ENCODE measurements at places on chromosomes 11 and 22.
A peak's percentile ranks its signal among the peaks of the same experiment; 100 is the strongest.

DNA sequence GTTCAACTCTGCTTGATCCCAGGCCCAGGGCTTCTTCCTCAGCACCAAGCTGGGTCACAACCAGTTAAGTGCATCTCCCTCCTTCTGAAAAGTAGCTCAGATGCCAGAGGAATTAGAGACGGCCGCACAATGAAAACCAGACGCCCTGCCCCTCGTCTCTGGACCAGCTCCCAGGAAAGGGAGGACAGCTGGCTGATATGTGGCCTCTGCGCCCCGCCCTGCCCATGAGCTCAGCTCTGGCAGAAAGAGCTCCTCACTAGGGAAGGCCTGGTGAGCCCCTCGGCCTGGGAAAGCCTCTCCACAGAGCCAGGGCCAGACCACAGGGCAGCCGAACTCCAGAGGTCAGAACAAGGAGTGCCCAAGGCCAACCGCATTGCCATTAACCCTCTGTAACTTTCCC, 18.1 kb upstream of the SCGB1A1 start:
- DNase-seq = no peak

DNA sequence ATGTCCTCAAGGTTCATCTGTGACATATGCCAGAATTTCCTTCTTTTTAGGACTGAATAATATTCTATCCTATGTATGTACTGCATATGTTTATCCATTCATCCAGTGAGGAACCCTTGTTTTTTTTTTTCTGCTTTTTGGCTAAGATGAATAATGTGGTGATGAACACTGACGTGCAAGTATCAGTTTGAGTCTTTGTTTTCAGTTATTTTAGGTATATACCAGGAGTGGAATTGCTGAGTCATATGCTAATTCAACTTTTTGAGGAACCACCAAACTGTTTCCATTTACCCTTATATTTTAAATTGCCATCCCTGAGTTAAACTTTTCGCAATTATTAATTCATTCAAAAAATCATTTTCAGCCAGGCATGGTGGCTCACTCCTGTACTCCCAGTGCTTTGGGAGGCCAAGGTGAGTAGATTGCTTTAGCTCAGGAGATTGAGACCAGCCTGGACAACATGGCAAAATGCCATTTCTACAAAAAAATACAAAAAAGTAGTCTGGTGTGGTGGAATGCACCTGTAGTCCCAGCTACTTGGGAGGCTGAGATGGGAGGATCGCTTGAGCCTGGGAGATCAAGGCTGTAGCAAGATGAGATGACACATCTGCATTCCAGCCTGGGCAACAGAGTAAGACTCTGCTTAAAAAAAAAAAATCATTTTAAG, 64.2 kb downstream of the MICAL2 start:
- no peak for DNase-seq

DNA sequence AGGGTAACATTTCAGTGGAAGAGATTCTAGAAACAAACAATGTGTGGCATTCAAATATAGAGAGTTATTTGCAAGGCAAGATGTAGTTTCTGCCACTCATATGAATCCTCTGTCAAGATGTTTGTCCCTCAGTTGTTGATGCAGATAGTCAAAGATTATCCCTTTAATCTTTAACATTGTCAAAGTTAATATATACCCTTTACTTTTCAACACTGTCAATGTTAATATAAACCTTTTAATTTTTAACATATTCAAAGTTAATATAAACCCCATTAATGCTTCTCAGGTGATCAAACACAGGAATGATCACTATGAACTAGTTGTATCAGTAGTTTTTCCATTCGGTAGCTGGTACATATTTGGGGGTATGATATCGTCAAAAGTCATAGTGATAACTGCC, 51.9 kb upstream of the PICALM start:
- DNase-seq = no peak

DNA sequence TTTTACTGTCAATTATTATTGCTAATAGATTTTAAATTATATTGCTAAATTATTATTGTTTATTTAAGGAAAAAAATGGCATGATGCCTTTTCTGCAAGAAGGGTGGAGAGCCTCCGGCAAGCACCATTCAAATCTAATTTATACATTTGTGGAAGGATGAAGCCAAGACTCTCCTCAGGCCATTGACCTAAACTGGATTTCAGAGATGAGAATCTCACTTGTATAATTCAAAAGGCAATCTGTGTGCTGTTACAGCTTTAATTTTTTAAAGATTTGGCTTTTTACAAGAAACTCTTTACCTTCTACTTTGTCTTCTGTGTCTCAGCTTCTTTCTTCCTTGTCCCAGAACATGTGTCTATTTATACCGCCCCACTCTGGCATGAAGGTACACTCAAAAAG, 722.5 kb downstream of the ETS1 start:
- DNase-seq = no peak

GRCh38 chr11:396511-396947, 2.5 kb downstream of the PKP3 start:
- peak; percentile 26 for DNase-seq

- no peak for DNase-seq
These were observed 30.5 kb upstream of the GCAT start for GRCh38 chr22:37777122-37777687.

- peak; percentile 56 for DNase-seq
These were observed 545 bp upstream of the TIRAP start for GRCh38 chr11:126282361-126282735.

DNA sequence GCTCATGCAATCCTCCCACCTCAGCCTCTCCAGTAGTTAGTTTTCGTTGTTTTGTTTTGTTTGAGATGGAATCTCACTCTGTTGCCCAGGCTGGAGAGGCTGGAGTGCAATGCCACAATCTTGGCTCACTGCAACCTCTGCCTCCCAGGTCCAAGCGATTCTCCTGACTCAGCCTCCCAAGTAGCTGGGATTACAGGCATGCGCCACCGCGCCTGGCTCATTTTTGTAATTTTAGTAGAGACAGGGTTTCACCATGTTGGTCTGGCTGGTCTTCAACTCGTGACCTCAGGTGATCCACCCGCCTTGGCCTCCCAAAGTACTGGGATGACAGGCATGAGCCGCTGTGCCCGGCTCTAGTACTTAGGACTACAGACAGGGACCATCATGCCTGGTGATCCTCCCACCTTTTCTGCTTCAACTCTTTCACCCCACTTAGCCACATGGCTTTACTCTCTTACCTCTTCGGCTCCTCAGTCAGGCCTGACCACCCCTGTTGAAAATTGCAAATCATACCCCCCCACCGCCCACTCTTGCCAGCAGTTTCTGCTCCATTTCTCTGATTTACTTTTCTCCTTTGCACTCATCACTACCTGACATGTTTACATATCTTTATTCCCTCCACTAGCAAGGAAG, 157.1 kb upstream of the GRK3 start:
- no peak for DNase-seq

GRCh38 chr11:111409915-111410314, 30.8 kb upstream of the POU2AF1 start:
- no peak for DNase-seq

DNA sequence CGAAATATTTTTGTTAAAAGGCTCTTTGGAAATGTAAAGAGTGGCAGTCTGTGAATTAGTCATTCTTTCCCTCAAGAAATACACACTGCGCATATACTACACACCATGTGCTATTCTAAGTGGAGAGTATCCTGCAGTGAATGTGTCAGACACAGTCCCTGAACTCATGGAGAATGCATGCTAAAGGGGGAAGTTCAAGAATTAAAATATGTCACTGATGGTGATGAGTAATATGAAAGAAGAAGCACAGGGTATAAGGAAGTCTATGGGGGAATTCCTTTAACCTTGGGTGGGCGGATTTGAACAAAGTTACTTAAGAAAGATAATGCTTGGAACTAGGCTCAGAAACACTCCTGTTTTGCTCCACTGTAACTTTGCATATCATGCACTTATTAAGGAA, 153.0 kb downstream of the LRRC4C start:
- DNase-seq = no peak

- no peak for DNase-seq
These were observed 10.2 kb upstream of the FCHSD2 start for GRCh38 chr11:73152086-73152853.

- peak; percentile 80 for DNase-seq
These were observed 593.2 kb downstream of the INSC start for GRCh38 chr11:15707971-15708370.

DNA sequence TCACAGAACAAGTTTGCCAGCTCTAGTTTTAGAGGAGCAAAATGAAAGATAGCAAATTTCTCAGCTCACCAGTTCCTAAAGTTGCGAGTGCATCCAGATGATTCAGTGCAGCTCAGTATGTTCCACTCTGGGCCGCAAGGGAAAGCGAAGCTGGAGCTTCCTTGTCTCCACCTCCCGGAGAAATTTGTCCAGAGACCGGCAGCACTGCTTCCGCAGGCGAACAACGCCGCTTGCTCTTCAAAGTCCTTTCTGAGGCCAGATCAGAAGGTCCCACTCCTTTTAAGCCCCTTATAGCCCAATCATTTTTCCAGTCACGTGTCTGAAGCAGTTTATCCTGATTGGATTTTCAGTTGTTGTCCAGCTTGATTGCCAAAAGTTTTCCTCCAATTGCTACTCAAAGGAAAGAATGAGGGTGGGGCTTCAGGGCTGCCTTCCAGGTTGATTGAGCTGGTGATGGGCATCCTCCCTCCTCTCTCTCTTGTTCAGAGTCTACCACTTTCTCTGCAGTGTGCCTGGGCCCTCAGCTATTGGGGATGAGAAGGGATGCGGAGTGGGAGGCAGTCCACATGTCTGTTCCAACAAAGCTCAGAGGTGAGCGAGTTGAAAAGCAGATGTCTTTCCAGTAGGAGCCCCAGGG, at the start of gene ZNF280A:
TSS of gene ZNF280A (minus strand) at position 251 of the 637 bp plus-strand sequence. CDS start 4,640 bp downstream, outside the sequence.
- no peak for DNase-seq

- DNase-seq = peak; percentile 58
These were observed 20.0 kb upstream of the LMO1 start for GRCh38 chr11:8283465-8284230.

GRCh38 chr11:105381941-105382340, 227.9 kb upstream of the GRIA4 start:
- no peak for DNase-seq

DNA sequence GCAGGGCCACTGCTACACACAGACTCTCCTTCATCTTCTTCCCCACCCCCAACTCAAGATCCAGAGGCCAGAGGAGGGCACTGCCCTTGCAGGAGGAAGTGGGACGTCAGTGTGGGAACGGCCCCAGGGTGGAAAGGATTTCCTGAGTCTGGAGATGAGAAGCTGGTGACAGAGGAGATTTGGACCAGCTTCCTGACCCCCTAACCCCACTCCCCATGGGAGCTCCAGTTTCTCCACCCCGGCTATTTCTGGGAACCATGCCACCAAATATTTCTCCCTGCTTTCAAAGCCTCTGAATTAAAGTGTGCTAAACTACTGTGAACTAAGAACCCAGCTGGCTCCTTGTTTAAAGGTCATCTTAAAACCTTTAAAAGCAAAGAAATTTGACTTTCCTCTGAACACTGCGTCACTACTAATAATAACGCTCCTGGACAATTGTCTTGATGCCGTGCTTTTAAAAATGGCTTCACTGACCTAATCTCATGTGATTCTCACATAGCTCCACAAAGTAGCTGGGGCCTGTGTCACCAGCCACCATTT, 46.6 kb downstream of the CWC15 start:
- no peak for DNase-seq

DNA sequence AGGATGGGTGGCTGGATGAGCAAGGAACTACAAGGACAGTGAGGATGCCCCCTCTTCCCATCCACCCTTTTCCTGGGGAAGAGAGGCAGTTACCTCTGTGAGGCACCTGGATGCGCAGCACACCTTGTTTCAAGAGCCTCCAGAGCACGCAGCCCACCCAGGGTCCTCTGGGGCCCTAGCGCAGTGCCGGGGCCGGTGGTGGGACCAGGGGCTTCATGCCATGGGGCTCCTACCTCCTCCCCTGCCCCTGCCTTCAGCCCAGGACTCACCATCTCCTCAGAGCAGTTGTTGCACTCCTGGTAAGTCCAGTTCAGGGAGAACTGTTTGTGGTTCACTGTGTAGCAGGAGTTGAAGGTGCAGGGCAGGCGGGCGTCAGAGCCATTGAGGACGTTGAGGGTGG, 8.1 kb downstream of the SCN2B start:
- no peak for DNase-seq

GRCh38 chr11:45459491-45459890, 173.3 kb upstream of the SYT13 start:
- DNase-seq = no peak

GRCh38 chr11:8963569-8964323, 496 bp downstream of the TMEM9B start:
- peak; percentile 82 for DNase-seq

DNA sequence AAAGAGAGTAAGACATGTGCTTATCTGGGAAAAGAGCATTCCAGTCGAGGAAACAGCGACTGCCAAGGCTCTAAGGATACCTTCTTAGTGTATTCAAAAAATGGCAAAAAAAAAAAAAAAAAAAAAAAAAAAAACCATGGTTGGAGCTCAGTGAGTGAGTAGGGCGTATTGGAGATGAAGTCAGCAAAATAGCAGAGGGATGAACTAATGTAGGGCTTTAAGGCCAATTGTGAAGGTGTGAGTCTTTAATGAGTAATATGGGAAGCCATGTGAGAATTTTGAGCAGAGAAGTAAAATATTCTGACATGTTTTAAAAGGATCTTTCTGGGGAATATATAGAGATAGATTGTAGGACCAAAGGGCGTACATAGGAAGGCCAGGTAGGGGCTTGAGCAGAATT, 498.6 kb upstream of the ISX start:
- no peak for DNase-seq

DNA sequence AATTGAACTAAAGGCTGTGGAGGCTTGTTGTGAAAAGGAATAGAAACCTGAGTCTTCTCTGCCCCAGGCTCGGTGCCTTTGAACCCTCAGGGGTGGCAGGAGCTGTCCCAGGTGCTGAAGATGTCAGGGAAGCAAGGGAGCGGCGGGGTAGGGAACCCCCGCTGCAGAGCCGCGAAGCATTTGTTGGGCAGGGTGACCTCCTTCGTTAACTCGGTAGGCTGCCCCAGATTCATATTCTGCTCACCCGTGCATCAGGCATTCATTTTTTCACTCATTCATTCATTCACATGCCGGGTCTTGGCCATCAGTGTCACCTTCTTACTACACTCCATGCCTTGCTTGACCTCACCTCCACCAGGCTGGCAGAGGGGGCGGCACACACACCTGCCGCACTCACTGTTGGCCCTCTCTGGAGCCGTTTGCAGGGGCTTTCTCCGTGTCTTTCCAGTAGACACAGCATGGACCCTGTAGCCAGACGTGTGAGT, 618.9 kb downstream of the BRD1 start:
- no peak for DNase-seq

GRCh38 chr11:134215836-134216235, 7.9 kb downstream of the NCAPD3 start:
- DNase-seq = no peak

DNA sequence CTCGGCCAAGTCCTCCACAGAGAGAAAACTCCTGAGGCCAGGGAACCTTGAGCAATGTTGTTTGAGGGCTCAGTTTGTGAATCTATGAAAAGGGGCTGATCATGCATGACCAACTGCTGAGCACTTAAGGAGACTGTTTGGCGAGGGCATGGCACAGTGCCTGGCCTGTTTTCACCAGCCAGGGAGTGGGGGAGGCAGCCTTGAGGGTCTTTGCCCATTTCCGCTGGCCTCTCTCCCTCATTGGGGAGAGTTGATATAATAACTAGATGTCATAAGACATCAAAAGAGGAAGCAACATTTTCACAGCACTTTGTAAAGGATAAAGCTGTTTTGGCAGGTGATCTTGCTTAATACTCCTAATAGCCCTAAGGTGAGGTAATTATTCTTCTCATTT, 110.6 kb downstream of the TP53I11 start:
- peak; percentile 32 for DNase-seq

- DNase-seq = no peak
These were observed 133.2 kb downstream of the SPATA19 start for GRCh38 chr11:133712051-133712560.
